ENCODE measurements at places on chromosomes 6 and 20.

DNA sequence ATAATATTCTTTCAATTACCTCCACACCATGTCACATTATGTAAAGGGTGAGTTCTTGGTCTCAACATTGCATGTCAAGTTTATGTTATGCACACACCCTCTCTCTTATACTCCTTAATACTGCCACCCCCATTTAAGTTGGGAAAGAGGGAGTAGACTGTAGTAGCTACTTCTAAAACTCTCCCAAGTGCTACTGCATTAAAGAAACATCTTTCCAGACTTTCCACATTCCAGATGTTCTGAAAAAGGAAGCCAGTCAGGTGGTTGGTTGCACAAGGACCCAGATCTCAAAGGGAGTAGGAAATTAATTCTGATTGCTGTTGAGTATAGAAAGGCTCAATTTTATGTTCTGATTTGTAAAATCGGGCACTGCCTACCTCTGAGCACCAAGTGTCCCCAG lies 419.5 kb downstream of the CD83 start:
- DNase-seq = no peak

GRCh38 chr6:159979136-159979874 lies 10.4 kb downstream of the IGF2R start:
- peak; percentile 34 for DNase-seq

GRCh38 chr6:14046476-14047068 lies 71.0 kb upstream of the CD83 start:
- DNase-seq = peak; percentile 47

GRCh38 chr20:41411391-41411847 lies 44.8 kb upstream of the EMILIN3 start:
- no peak for DNase-seq

GRCh38 chr6:5053864-5054244 lies 31.3 kb upstream of the PPP1R3G start:
- no peak for DNase-seq

- no peak for DNase-seq
Observed at GRCh38 chr6:28349344-28349891, 329 bp upstream of the ZKSCAN3 start.

- no peak for DNase-seq
Observed at GRCh38 chr20:37702403-37703034, 8.7 kb downstream of the CTNNBL1 start.

DNA sequence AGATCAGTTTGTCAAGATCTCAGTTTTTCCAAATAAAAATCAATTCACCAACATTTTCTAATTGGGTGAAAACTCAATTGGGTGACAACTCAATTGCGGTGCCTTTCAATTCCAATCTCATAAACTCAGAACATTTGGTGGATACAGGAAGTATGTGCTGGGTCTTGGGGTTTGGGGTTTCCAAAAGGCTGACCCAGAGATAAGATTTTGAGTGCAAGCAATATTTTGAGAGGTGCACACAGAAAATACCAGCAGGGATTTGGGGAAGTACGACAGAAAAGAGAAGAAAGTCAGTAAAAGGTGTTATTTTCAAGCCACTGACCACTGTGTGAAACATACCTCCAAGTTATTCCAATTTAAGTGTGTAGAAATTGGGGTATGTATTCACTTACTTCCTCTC lies 258.0 kb downstream of the PHACTR1 start:
- DNase-seq = no peak

DNA sequence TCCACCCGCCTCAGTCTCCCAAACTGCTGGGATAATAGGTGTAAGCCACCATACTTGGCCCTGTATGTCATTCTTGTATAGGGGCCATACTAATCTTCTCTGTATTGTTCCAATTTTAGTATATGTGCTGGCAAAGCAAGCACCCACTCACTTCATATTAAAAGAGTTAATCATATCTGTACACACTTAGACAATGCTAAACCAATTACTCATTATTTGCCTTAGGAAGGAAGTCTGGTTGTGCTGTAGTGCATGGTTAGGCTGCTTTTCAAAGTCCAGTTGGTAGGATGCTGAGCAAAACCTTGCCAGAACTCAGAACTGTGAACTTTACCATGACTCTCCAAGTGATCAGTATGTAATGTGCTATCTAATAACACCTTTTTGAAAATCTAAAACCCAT lies 88.6 kb downstream of the LIN28B start:
- DNase-seq = no peak

GRCh38 chr6:33082702-33083101 lies 6.9 kb downstream of the HLA-DPB1 start:
- DNase-seq = no peak

- no peak for DNase-seq
Observed at GRCh38 chr6:169168706-169169105, 84.9 kb downstream of the THBS2 start.

GRCh38 chr6:20877008-20877937 lies 343.0 kb downstream of the CDKAL1 start:
- DNase-seq = no peak

DNA sequence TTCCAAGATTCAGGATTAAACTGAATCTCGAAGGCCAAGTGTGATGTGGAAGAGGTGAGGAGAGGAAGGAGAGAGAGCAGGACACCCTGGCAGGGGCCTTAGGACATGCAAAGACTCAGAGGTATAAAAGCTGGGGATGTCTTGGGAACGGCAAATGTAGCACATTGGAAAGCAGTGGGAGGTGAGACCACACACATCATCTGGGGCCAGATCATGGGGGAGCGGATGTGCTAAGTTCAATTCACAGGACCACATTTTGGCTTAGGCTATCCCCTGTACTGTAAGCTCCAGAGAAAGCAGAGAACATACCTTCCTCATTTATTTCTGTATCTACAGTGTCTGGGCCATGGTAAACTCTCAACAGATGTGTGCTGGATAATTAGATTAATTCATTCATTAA lies 59.5 kb upstream of the MBOAT1 start:
- no peak for DNase-seq

DNA sequence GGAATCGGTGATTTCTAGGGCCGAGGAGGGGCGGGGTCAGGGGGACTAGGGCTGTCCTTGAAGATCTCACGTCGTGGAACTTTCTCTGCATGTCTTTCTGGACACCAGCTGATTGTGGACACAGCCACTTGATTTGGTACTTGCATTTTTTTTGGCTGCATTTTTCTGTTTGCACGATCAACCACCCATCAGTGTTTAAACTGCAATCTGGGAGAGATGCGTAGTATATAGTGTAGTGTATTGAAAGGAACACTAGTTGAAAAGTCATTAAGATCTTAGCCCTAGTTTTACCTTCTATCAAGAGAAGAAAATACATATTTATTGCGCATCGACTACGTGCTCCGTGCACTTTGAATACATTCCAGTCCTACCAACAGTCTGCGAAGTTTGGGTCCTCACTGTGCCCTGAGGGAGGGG lies 657 bp downstream of the NT5DC1 start:
- no peak for DNase-seq

Measured in memory B cell (primary cell).